Lung (tissue), 17 donors: ENCODE measurements at places on chromosomes 1 and 21. TPM values are rescaled to one million over a fixed set of nuclear protein-coding genes. Genes with fewer than 3 reads are reported as not detected.
A peak's percentile ranks its signal among the peaks of the same experiment; 100 is the strongest.

Gene TMIGD3
- 4.2 TPM for polyA plus RNA-seq

GRCh38 chr1:112798292-112798691, 83.2 kb upstream of the PPM1J start:
- no peak for DNase-seq

- no peak for DNase-seq
Measured at GRCh38 chr1:44812822-44813543, 4.7 kb downstream of the BTBD19 start.

DNA sequence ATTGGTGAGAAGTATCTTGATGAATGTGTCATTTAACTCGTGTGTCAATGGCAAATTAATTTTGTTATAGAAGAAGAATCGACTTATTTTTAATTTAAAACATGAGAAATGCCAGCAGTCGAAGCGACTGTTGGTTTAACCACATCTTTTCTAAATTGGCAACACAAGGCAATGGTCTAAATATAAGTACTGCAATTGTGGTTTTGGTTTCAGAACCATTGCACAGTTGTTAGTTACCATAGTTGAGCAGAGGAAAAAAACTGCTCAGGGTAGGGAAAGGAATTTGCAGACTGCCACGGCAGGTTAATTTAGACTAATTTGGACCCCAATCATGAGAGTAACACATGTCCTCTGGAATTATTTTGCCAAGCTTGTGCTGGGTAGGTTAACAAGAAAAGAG, 185.6 kb upstream of the RUNX1 start:
- DNase-seq: no peak

- DNase-seq: no peak
Measured at GRCh38 chr1:50329332-50329932, 93.8 kb downstream of the DMRTA2 start.

DNA sequence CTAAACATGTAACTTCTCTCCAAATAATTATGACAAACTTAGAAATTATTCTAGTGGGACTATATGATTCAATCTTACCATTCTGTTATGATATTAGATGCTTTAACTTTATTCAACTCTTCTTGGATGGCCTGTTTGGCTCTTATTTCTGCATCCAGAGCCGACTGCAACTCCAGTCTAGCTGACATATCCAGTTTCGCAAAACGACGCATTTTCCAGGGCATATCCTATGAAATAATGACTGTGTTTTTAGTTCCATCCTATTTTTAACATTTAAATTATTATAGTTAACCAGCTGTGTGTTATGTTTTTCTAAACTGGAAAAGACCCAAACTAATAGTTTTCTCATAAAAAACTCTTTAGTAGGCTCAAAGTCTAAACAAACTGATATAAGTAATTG, 133.7 kb downstream of the COQ8A start:
- DNase-seq: peak; percentile 70

Gene RNU1-3
- polyA plus RNA-seq: not detected

Gene UTS2
- 1.8 TPM for polyA plus RNA-seq

GRCh38 chr1:168469690-168470089, 74.1 kb downstream of the XCL2 start:
- DNase-seq: peak; percentile 65

GRCh38 chr1:197675583-197676208, 99.6 kb downstream of the DENND1B start:
- peak; percentile 17 for DNase-seq

Gene TAF5L
- polyA plus RNA-seq: 13.3 TPM

Gene DNAH14
- polyA plus RNA-seq: 6.7 TPM

DNA sequence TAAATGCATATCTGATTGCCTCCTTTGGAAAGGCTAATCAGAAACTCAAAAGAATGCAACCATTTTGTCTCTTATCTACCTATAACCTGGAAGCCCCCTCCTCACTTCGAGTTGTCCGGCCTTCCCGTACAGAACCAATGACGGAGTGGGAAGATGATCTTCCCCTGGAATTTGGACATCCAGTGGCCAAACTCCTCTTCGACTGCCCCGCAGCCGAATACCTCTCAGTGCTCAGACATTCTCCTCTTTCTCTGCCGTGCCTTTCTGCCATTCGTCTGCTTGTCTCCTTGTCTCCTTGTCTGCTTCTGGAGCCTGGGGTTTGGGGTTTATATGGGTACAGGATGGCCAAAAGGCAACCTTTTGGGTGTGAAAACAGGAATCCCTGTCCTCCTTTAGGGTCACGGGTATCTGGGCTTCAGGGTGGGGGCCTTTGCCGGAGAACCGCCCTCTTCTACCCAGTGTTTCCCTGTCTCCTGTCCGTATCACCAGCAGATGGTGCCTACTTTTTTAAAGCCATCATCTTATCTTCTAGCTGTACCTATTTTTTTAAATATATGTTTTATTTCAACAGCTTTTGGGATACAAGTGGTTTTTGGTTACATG, 35.9 kb upstream of the RAB4A start:
- no peak for DNase-seq

Gene MDM4
- 5.6 TPM for polyA plus RNA-seq

DNA sequence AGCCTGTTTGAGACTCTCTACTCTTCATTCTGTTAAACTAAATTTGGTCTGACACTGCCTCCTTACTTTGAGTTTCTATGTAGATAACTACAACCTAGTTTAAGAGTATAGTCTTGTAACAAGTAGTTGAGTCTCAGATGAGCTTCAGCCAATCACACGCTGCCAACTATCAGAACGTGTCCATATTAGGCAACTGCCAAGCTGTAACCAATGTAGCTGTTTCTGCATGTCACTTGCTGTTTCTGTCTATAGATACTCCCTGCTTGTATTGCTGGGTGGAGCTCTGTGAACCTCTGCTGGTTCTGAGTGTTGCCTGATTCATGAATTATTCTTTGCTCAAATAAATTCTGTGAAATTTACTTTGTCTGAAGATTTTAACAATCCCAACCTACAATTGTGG, 452.6 kb upstream of the NR5A2 start:
- DNase-seq: no peak

DNA sequence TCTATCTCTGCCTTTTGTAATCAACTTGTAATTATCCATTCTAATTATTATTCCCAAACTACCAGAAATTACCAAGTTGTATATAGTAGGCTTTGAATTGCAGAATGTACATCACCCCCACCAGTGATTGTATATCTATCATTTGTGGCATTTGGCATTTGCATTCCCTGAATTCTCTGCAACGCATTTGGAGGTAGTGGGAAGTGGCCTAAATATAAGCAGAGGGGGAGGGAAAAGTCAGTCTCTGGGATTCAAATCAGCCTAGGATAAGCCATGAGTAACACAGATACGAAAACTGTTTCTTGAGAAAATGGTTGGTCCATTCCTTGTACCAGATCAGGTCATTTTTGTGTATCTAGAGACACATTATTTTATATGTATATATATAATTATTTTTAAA, 20.7 kb downstream of the DDX20 start:
- no peak for DNase-seq

Gene LCE3E
- polyA plus RNA-seq: not detected

DNA sequence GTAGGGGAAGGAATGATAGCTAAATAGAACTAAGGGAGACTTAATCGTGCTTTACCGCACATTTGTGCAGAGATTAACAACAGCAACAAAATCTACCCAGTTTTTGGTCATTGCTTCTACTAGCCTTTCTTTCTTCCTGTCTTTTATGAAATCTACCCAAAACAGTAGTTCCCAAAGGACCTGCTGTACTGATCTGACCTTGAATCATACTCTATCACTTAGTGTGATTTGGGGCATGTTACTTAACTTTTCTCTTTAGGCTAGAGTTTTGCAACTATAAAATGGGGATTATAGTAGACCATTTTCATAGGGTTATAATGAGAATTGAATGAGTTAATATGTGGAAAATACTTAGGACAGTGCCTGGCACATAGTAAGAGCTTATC, 30.5 kb upstream of the MACF1 start:
- no peak for DNase-seq

DNA sequence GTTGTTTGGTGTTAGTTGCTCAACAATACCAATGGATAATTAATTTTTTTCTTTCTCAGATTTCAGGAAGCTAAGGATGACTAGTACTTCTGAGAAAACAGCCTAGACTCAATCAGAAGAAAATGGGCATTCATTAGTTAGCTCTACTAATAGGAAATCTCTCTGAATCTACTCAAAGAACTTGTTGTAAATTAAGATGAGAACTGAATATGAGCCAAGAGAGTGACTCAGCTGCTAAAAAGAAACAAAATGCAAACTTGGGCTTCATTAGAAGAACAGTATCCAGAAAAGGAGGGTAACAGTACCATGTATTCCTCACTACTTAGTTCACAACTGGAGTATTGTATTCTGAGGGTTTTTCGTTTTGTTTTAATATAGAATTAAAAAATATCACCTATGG, 12.5 kb downstream of the FOXJ3 start:
- DNase-seq: no peak

GRCh38 chr1:6447818-6448748, 17.9 kb downstream of the TNFRSF25 start:
- no peak for DNase-seq

- DNase-seq: no peak
Measured at GRCh38 chr1:202130816-202131522, 8.3 kb downstream of the GPR37L1 start.

Gene DCDC2B
- polyA plus RNA-seq: 4.3 TPM

GRCh38 chr1:2130871-2131289, 63.7 kb downstream of the FAAP20 start:
- DNase-seq: no peak

DNA sequence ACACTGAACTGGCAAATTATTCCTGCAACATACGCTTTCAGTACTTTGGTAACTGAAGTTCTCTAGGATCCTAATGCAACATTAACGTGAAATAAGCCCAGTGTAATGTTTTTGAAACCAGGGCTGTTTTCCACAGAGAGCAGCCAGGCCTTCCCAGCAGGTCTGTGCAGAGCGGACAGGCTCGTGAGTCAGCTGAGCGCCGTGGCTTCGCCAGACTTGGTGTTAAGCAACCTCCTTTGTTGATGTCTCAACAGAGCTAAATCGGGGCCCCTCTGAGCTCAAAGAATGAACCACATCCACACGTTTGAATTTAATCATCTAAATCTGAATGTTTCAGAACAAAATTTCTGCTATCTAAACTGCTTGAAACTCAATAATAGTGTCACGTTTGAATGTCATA, 181.8 kb upstream of the FMN2 start:
- DNase-seq: peak; percentile 60

- DNase-seq: no peak
Measured at GRCh38 chr21:19049567-19049966, 646.0 kb upstream of the TMPRSS15 start.

DNA sequence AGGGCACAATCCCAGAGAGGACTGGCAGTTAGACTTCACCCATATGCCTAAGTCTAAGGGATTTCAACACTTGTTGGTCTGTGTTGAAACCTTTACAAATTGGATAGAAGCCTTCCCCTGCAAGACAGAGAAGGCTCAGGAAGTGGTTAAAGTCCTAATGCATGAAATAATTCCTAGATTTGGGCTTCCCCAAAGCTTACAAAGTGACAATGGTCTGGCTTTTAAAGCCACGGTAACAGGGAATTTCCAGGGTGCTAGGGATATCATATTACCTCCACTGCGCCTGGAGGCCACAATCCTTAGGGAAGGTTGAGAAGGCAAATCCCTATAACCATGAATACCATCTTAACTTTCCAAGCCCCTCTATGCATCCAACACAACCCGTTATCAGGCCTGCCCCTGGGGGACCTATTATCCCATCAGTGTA, 3.3 kb upstream of the FMO4 start:
- DNase-seq: no peak

GRCh38 chr1:23019863-23020625, 776 bp downstream of the KDM1A start:
- peak; percentile 75 for DNase-seq

- DNase-seq: no peak
Measured at GRCh38 chr1:190376044-190376443, 101.6 kb downstream of the BRINP3 start.

- DNase-seq: no peak
Measured at GRCh38 chr1:202274611-202275010, 67.1 kb downstream of the UBE2T start.

- DNase-seq: peak; percentile 42
Measured at GRCh38 chr1:58932859-58933598, 149.2 kb upstream of the JUN start.

Gene TSPAN1
- polyA plus RNA-seq: 105 TPM

DNA sequence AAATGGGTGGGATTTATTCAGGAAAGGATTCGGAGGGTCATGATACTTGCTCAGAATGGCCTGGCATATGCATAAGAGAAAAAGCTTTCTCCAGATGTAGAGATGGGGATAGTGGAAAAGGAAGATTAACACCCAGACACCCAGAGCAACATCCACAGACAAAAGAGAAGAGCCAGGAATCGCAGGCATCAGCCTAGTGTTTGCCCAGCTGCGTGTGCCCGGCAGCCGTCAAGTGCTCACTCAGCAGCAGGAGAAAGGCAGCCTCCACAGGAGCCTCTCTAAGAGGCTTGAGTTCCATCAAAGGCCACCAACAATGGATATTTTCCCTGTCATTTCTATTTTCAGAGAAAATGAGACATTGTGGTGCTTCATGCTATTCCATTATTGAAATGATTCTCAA, 54.7 kb downstream of the NTPCR start:
- no peak for DNase-seq

GRCh38 chr1:203420263-203420662, 55.3 kb upstream of the PRELP start:
- DNase-seq: no peak

GRCh38 chr21:26961698-26962097, 5.2 kb downstream of the ADAMTS5 start:
- DNase-seq: no peak

Gene BRINP3
- 0.06 TPM for polyA plus RNA-seq

Gene SGIP1
- polyA plus RNA-seq: 2.7 TPM

DNA sequence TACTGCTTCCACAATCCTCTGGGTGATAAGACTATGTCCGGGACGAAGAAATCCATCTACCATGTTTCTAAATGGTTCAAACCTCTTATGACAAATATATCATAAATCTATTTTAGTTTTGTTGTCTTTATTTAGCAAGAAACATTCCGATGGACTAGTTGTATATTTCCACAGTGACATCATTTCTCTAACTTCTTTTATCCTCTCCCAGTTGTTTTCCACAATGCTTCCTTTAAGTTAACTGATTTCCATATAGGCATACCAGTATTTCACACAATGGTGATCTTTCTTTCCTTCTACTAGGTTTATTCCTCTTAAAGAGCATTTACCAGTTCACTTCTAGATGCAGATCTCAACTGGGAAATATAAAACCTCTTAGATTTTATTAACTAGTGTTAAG, 44.8 kb downstream of the USP1 start:
- DNase-seq: no peak

- DNase-seq: no peak
Measured at GRCh38 chr1:61462628-61463027, 262.3 kb downstream of the TM2D1 start.

Gene FOXO6
- polyA plus RNA-seq: 0.31 TPM

GRCh38 chr1:28259934-28260802, 850 bp downstream of the SESN2 start:
- DNase-seq: peak; percentile 91

- no peak for DNase-seq
Measured at GRCh38 chr1:47843059-47843458, 154.1 kb downstream of the TRABD2B start.

- DNase-seq: no peak
Measured at GRCh38 chr1:230103306-230104173, 36.5 kb downstream of the GALNT2 start.

GRCh38 chr1:211895126-211895759, 64.7 kb upstream of the LPGAT1 start:
- no peak for DNase-seq

- no peak for DNase-seq
Measured at GRCh38 chr1:13514821-13515220, 1.0 kb upstream of the LRRC38 start.

Gene CD5L
- polyA plus RNA-seq: 0.33 TPM
